Heart left ventricle (tissue), 16 donors: ENCODE measurements at places on chromosomes 2 and 18. TPM values are rescaled to one million over a fixed set of nuclear protein-coding genes. Genes with fewer than 3 reads are reported as not detected.

The DDX1 gene
- 142 TPM for total RNA-seq

GRCh38 chr2:216431531-216431856 is 19.2 kb downstream of the SMARCAL1 start:
- no peak for DNase-seq

GRCh38 chr2:100262046-100262445 is 60.3 kb downstream of the LONRF2 start:
- DNase-seq: no peak

- no peak for DNase-seq
These were observed 51.5 kb upstream of the NXPH2 start for GRCh38 chr2:138831691-138832090.

DNA sequence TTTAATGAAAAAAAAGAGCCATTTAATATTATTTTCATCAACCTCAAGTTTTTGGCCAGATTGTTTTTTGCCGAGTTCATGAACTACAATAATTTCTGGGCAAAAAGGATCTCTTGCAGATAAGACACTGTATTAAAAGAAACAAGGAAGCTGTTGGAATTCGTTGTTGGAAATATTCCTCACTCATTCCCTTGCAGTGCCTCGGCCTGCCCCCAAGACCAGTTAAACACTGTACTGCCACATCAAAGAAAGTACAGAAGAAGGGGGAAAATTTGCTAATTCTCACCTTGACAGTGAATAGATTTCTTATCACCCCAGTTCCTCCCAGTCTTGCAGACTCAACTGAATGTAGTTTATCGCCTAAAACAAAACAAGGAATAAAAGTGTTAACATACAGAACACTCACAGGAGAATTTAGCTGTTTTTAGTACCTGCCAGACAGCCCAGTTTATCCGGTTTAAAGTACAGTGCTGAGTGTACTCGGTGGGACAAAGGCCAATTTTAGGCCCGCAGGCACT is 1.2 kb downstream of the IDH1 start:
- DNase-seq: no peak
